NCI-H460 (cell line): ENCODE measurements at places on chromosomes 6 and 20.
A peak's percentile ranks its signal among the peaks of the same experiment; 100 is the strongest.

GRCh38 chr6:134850721-134851305 is 99.1 kb downstream of the ALDH8A1 start:
- no peak for DNase-seq

DNA sequence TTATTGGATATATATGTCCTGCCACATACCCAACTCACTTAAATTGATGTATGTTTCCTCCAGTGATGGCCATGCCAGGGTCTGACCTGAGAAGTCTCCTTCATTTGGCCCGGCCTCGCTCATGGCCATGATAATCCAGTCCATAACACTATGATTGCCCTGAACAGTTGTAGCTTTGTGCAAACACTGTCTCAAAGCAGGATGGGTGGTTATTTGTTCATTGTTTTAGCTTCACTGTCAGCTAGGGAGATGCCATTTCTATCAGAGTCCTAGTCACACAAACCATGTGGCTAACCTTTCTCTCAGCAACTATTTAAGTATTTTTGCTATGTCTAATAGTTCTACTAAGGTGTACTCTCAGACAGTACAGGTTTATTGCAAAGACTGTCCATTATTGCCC is 47.6 kb upstream of the ZNF337 start:
- DNase-seq: no peak

DNA sequence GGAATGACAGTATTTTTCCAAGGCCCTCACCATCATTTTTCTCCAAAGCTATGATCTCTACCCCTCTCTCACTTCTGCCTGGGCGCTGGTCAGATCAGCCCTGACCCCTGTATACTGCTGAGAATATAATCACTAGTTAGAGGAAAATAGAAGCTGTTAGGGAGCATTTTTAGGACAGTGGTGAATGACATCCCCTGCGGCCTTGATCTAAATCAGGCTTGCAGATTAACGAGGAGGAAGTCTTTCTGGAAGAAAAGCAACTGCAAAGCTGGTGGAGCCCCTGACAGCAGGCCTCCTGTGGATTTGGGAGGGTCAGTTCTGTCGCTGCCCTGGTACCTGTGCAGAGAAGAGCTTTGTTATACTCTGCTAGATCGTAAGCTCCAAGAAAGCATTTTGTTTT is 107.9 kb downstream of the RPP40 start:
- DNase-seq: no peak

- DNase-seq: no peak
Measured at GRCh38 chr6:139277161-139277560, 14.6 kb downstream of the TXLNB start.

GRCh38 chr20:23039885-23040508 is 4.9 kb downstream of the SSTR4 start:
- no peak for DNase-seq

DNA sequence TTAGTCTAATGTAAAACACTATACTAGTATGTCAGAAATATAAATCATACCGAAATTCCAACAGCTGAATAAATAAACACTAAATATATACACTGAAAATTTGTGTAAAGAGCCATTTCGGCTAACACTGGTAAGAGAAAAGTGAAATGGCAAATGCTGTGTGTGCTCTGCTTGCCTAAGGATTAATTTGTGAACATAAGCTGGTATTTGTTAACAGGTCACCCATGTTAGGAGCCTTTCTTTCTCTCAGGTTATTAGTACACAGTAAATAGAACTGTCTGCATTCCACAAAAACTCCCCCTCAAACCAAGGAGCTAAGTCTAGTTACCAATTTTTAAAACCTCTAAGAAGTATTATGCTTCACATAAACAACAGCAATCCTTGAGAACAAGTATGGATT is 27.0 kb downstream of the ELOVL5 start:
- DNase-seq: no peak

- no peak for DNase-seq
Measured at GRCh38 chr20:10042086-10042485, 7.3 kb downstream of the ANKEF1 start.

DNA sequence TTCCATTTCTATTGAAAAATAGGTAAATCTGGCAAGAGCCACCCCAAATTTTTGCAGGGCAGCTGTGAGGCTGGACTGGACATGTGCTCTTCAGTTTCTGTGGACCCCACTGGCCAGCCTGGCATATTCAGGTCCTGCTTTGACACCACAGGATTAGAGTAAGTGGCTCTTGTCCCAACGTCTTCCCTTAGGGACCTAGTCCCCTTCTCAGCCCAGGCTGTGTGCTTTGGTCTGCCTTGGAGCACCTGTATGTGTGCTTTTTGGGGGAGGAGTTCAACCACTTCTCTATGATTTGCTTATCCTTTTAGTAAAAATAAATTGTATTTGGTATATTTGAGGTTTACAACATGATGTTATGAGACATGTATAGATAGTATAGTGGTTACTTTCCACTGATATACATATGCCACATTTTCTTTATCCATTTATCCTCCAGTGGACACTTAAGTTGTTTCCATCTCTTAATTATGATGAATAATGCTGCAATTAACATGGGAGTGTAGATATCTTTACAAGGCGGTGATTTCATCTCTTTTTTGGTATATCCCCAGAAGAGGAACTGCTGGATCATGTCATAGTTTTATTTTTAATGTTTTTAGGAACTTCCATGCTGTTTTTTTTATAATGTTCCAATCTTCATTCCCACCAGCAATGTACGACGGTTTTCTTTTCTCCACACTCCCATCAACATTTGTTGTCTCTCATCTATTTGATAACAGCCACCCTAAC is 167.8 kb upstream of the UST start:
- DNase-seq: no peak

DNA sequence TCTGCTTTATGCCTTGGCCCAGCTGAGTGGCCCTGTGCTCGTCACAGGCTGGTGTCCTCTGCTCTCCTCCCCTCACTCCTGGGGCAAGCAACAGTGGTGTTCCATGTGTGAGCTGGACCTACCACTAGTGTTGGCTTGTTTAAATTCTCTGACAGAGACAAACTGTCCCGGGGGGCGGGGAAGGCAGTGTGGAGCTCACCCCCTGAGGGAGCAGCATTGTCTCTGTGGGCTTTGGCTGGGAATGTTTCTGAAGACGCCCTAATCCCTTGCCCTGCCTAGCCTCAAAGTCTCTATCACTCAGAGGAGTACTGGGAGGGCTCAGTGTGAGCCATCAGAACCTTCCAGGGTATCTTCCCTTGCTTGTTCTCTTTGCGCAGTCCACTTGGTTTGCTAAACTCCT is 5.2 kb upstream of the VEGFA start:
- DNase-seq: no peak

DNA sequence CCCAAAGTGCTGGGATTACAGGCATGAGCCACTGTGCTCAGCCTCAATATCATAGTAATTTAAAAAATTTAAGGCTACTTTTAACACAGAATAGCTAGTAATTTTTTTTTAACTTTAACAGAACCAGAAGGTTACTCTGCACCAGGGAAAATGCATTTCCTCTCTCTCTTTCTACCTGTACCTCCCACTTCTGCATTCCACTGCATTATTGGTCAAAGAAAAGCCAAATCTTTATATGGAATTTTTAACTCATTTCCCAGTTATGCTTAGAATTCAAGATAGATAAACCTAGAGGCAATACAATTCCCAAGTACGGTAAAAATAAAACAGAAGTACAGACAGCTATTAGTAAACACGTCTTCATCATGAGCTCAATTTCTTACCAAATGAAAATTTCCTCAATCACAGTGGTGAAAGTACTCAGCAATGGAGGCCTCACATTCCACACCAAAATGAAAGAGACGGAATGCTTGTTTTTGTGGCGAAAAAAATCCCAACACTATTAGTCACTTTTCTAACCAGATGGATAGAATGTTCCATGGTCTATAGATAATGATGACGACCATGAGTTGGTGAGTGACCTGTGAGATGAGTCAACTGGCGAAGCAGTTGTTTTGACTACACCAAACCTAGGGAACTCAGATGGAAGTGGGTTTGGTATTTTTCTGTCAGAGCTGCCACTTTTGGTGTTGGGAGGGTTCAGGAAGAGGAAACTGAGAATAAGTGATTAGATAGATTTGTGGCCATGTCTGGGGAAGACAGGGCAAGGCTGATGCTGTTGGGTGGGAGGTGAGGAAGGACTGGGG is 104.7 kb upstream of the SGK1 start:
- DNase-seq: peak; percentile 82

- DNase-seq: no peak
Measured at GRCh38 chr6:153074761-153075160, 56.3 kb downstream of the RGS17 start.

- DNase-seq: no peak
Measured at GRCh38 chr6:157761331-157761921, 61.6 kb upstream of the SNX9 start.

GRCh38 chr6:132669690-132670291 is 10.8 kb upstream of the TAAR1 start:
- DNase-seq: peak; percentile 23

DNA sequence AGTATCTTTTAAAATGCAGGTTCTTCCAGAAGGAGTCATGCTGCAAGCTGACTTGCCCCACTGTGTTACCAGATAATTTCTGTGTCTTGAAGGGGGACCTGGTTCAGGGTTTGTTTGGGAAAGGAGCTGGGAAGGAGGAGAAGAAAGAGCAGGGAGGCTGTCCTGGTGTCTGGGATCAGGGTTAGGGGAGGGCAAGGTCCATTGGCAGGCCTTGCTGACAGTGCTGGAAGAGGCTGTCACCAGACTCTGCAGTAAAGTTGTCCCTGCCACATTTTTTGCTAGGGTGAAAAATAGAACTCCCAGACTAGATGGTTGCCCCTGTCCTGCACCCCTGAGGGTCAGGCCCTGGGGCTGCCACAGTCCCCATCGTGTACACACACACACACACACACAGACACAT is 14.9 kb downstream of the GLP1R start:
- no peak for DNase-seq

GRCh38 chr6:32370505-32370904 is 1.2 kb downstream of the TSBP1 start:
- peak; percentile 81 for DNase-seq

GRCh38 chr6:2763345-2763841 is 1.8 kb upstream of the WRNIP1 start:
- DNase-seq: no peak

- no peak for DNase-seq
Measured at GRCh38 chr6:150924808-150925589, 59.5 kb downstream of the MTHFD1L start.

GRCh38 chr6:43393602-43394001 is 24.2 kb upstream of the ZNF318 start:
- DNase-seq: no peak

GRCh38 chr20:41330343-41330720 is 10.3 kb upstream of the LPIN3 start:
- no peak for DNase-seq

- DNase-seq: no peak
Measured at GRCh38 chr6:142850679-142851423, 94.1 kb downstream of the HIVEP2 start.

DNA sequence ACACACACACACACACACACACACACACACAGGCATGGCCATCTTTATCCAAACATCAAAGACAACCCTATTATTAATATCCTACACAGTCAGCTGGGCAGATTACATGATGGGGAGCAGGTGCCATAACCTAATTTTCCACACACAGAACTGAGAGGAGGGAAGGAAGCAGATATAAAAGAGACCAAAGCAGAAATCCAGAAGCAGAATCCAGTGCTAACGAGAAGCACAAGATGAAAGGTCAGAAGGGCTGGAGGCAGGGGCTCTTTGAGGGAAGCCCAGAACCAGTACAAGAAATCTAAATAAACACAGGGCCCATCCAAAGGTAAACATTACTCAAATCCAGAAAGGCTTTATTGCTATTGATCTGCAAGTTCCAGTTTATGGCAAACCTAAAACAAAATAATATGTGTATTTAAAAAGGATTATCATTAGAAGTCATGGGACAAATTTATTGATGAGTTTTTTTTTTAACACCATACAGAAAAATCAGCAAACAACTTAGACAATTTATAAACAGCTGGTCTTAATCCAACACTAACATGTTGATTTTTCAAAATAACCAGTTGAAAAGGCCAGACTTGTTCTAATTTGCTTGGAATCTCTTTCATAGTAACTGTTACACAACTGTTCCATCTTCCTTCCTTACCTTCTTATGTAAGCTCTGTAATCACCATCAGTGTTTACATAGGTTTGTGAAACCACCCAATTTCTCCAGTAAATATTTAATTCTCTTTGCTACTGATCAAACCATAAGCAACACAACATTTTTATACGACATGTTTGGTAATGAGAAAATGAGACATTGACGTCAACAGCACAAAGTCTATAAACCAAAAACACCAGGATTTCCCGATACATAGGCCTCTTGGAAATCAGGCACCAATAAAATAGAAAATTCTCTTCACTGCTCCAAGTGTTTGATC is 34.2 kb downstream of the SLC23A2 start:
- peak; percentile 34 for DNase-seq

- DNase-seq: no peak
Measured at GRCh38 chr6:37104824-37105147, 65.2 kb upstream of the PIM1 start.

- no peak for DNase-seq
Measured at GRCh38 chr6:107612762-107613415, 123.0 kb downstream of the SOBP start.

DNA sequence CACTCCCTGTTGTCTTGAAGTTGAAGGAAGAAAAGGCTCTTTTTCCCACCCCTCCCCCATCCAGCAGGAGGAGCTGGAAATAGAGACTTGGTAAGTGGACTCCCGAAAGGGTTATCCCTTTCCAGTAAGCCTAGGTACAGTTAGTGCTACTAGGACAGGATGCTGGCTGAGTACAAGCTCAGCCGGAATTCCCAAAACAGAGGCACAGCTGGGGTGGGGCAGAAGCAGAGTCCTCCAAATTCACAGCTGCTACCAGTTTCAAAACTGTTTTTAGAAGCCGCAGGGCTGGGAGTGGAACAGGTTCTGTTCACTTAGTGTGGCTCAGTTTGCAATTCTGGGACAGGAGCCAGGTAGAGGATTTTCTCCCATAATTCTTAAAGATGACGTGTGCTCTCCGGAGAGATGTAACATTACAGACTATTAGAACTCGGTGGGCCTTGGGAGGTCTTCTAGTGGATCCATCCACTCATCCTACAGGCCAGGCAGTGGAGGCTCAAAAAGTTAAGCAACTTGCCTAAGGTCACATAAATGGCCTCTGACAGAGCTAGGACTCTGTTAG is 19.0 kb upstream of the UTRN start:
- DNase-seq: peak; percentile 36

- DNase-seq: no peak
Measured at GRCh38 chr20:4838526-4838925, 116.8 kb downstream of the PRND start.

DNA sequence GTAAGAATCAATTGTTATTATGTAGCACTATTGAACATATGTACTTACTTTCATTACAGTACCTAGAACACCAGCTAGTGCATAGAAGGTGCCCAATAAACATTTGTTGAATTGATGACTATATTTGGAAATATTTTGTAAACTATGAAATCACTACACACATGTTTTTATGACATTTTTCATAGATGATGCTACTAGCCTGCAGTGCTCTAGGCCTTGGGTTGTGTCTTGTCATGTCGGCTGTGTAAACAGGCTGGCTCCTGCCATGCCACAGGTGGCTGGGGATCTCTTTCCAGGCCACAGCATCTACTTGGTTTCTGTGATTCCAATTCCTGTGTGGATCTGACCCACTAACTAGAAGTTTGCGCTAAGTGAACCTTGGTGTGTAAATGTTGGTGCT is 43.3 kb upstream of the EDN1 start:
- no peak for DNase-seq

GRCh38 chr6:134466771-134467525 is 149.0 kb upstream of the SGK1 start:
- no peak for DNase-seq

- DNase-seq: no peak
Measured at GRCh38 chr6:33213166-33213988, 5.1 kb downstream of the RING1 start.
